Left hindlimb (tissue), 1 donor: ENCODE measurements at places on chromosomes 13 and 19.

- DNase-seq: no peak
These were observed 1.5 kb downstream of the COLGALT1 start for GRCh38 chr19:17556995-17557394.

- DNase-seq: no peak
These were observed 41.2 kb downstream of the STK24 start for GRCh38 chr13:98535501-98536354.

DNA sequence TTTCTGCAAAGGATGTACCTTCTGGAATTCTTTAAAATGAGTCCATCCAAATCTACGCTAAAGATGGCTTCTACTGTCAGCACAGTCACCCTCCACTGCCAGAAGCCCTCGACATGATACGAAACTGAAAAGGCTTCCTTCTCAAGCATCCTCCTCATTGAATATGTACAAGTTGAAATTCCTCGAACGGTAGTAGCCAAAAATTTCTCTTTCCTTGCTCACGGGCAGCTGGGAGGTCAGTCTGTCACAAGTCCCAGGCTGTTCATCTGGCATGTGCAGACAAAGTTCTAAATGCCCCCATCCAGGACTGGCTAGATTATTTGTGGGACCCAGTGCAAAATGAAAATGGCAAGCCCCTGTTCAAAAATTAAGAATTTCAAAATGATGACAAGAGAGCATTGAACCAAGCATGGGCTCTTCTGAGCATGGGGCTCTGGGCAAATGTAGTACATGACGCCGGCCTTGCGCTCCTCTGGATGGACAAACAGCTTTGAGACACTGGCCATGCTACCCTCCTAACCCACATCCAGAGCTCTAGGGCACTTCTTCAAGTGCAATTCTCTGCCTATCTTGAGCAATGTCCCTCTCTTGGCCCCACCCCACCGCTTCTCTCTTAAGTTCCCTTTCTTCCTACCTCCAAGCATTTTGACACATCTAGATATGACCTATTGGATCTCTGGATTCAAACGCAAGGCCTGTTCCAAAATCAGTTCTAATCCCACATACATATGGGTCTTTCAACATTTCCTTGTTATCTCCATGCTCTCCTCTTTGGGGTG, 78.9 kb upstream of the FLT1 start:
- DNase-seq: no peak

DNA sequence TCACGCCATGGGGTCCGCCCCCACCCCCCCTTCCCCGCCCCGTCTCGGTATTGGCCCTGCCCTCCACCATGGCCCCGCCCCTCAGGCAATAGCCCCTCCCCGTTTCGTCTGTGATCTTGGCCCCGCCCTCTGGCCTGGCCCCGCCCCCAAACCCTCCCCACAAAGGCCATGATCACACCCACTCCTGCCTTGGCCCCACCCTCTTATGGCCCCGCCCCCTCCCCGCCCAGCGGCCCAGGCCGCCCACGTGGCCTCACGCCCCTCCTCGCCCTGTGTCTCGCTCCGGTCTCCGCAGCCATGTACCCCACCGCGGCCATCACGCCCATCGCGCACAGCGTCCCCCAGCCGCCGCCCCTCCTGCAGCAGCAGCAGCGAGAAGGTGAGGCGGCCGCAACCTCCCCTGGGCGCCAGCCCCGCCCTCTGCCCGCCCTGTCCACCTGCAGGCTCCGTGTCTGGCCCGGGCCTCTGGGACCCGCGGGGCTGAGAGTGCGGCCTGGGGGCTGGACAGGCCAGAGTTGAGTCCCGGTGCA, 61.3 kb downstream of the CELF5 start:
- DNase-seq: no peak

GRCh38 chr13:77329911-77330584, 3.2 kb upstream of the MYCBP2 start:
- no peak for DNase-seq

- no peak for DNase-seq
These were observed 12.9 kb downstream of the ELAVL1 start for GRCh38 chr19:7992575-7992974.

DNA sequence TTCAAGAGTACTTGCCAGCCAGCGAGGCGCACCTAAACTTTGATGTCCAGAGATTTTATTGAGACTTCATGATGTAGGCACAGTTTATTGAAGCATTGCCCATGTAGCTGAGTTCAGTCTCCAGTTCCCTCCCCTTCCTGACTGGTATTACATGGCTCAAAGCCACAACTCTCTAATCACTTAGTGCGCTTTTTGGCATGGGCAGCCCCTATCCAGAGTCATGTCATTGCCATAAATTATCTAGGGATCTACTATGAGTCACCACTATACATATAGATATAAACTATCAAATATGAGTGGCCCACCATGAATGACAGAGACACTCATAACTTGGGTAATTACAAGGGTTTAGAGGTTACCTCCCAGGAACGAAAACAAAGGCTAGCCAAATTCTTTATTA, 7.7 kb downstream of the ZNF614 start:
- DNase-seq: no peak

DNA sequence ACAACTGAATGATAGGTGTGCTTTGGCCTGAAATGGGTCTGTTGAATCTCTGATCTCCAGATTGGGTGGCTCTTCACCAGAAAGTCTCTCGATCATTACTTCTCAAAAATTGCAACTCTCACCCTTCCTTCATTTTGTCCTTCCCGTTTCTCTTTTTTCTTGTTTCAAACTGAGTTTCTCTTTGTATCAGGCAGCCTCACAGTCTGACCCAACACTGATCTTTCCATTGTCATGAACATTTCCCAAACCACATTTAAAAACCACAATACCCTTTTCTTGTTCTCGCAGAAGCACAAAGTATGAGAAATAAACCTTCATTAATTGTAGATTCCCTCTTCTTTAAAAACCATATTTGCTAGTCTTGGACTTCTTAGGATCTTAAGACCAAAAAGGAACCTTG, 33.6 kb upstream of the HMGB1 start:
- no peak for DNase-seq

GRCh38 chr19:29202281-29202680, 10.7 kb downstream of the UQCRFS1 start:
- DNase-seq: no peak

DNA sequence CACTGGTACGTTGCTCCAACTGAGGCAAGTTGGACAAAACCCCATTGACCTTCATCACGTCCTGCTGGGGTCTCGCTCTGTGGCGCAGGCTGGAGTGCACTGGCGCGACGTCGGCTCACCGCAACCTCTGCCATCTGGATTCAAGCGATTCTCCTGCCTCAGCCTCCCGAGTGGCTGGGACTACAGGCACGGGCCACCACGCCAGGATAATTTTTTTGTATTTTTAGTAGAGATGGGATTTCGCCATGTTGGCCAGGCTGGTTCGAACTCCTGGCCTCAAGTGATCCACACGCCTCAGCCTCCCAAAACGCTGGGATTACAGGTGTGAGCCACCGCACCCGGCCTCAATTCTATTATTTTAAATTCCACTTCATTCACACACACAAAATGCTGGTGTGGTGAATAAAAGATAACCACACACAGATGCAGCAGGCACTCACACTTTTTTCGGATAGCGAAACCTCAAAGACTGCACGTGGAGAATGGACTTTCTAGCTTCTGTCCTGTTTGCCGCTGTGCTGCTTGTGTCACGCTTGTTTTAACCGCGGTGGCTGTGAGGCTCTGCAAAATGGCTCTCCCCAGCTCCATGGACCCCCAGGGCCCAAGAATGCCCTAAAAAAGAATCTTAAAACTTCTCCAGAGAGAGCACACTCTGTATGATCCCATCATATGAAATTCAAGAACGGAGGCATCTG, 58.4 kb downstream of the COL4A1 start:
- no peak for DNase-seq

DNA sequence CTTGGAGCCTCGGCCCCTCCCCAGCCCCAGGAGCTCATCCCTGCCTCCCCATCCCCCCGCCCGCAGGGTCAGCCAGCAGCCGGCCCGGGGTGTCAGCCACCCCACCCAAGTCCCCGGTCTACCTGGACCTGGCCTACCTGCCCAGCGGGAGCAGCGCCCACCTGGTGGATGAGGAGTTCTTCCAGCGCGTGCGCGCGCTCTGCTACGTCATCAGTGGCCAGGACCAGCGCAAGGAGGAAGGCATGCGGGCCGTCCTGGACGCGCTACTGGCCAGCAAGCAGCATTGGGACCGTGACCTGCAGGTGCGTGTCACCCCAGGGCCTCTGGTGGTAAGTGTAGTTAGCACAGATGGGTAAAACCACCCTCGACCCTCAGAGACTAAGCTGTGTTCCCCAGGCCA, 13.8 kb downstream of the MAP1S start:
- no peak for DNase-seq

GRCh38 chr19:16660763-16661479, at the start of gene TMEM38A:
Gene TMEM38A, plus strand, starts transcription at chr19:16661139. Its CDS starts 79 bp downstream, at chr19:16661218.
- DNase-seq: peak; percentile 56

DNA sequence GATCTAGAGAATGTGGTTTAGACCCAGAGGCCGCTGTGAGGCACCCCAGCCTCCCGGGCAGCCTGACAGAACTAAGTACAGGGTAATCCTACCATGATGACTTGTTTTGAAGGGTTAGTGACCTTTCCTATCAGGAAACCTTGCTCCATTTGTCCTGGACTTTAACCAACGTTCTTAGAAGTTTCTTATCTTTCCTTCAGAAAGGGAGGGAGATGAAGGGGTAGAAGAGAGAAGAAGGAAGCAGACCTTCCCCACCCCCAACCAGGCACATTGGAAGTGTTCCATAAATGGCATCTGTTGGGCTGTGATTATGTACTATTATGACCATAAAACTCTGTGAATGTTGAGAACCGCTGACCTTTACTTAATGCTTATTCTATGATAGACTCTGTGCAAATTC, 184.2 kb downstream of the OXGR1 start:
- no peak for DNase-seq
